Kidney (tissue), 22 donors: ENCODE measurements at places on chromosomes 3 and 15. TPM values are rescaled to one million over a fixed set of nuclear protein-coding genes. Genes with fewer than 3 reads are reported as not detected.

GRCh38 chr3:63940389-63940757 lies 28.2 kb upstream of the SCAANT1 start:
- no peak for DNase-seq

Gene BDH1
- 21.2 TPM for total RNA-seq

Gene NLGN1
- total RNA-seq = 19.4 TPM

DNA sequence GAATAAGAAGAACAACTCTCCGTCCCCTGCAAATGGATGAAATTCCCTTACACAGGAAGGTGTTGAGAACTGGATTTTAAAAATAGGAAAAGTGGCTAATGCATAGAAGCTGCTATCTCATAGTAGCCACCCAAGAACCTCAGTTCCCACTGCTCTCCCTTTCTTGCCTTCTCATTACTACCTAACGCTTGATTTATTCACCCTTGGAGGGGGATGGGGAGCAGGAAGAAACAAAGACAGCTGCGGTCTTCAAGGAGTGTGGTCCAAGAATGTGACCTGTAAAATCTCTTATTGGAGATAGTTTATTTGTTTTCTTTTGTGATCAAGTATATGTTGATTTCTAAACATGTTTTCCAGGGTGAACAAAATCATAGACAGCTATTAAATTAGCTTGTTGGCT lies 274.1 kb upstream of the CTNNB1 start:
- DNase-seq = peak; percentile 17

- no peak for DNase-seq
Measured at GRCh38 chr3:141006344-141006743, 44.8 kb upstream of the SPSB4 start.

- DNase-seq = no peak
Measured at GRCh38 chr3:49609815-49610214, 55.5 kb downstream of the BSN start.
